GM04503 (cell line): ENCODE measurements at places on chromosomes 2 and 18.

- DNase-seq: no peak
Observed at GRCh38 chr2:64469261-64469660, 15.3 kb downstream of the LGALSL start.

DNA sequence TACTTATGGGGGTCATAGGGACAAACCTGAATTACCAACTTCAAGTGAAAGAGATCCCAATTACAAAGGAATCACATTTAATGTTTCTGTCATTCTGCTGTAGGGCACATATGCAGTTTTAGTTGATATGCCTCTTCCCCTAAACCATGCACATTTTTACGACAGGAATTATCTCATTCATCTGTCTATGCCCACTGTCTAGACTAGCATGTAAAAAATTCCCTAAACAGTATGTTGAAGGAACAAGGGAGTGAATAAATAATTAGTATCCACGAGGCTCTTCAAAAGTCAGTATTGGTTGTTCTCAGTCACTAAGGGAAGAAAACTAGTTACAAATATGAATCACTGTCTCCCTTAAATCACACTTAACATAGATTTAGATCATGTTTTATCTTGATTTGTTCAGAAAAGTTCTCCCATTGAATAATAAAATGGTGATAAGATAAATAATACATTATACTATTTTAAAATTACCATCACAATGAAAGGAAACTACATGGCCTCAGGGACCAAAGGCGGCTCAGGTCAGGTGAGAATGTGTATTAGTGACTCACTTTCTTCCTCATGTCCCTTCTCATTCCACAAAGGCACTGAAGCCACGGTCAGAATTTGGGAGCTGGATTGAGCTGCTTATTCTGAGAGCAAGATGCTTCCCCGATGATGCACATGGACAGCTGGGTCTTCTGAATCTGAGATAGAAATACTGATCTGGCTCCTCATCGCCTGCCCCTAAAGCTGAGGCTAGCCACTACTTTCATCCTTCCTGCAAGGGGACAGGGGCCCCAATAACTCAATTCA, 29.1 kb downstream of the DYM start:
- DNase-seq: no peak

DNA sequence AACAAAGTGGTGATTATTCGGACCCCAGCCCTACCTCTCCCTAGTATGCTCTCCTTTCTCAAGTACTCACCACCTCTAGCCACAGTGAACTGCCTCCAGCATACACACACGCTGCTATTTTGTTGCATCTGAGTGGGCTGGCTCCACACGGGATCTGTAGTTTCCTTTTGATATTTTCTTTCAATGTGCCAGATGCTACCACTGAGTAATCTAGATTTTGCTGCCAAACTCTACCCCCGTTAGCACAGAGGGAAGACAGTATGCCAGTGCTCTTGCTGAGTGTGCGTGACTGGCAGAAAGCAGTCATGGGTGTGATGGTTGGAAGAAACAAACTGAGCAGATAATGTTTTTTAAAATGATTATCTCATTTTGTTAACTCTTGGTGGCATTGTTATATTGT, 11.6 kb downstream of the CFLAR start:
- peak; percentile 75 for DNase-seq

GRCh38 chr2:127563458-127564428, 28.3 kb downstream of the MYO7B start:
- no peak for DNase-seq

DNA sequence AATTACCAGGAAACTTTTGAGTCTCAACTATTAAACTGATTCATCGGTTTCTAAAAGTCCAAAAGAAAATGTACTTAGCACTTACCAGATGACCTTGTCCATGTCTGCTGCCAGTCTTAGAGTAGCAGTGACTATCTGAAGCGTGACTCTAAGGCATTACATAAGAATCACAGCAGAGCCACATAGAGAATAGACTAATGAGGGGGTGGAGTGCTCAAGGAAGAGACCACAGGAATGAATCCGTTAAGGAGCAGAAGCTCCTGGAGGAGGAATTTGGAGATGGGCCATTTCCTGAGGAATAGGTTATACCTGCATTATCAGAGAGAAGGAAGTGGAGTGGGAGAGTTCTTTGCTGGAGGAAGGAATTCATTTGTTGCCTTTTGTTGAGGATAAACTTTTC, 116.0 kb downstream of the MAP3K20 start:
- no peak for DNase-seq

DNA sequence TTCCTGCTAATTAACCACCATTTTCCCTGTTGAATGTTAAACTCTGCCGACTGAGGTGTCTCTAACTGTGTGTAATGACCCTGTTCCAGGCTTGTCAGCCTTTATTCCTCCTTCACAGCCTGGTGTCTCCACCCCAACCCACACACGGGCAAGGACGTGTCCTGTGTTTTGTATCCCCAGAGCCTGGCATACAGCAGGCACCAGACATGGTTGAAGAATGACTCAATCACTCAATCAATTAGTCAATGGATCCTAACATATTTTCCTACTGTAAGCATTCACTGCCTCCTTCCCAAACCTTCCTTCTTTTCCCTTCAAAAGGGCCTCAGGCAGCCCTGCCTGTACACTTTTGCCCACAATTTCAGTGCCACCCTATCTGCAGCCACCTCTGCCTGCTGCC, 2.7 kb upstream of the TNS1 start:
- no peak for DNase-seq

- no peak for DNase-seq
Observed at GRCh38 chr2:234864506-234864905, 87.3 kb upstream of the SH3BP4 start.

GRCh38 chr18:10131460-10132395, 217.9 kb downstream of the VAPA start:
- no peak for DNase-seq

GRCh38 chr2:167431949-167432348, 543.7 kb downstream of the XIRP2 start:
- no peak for DNase-seq

- no peak for DNase-seq
Observed at GRCh38 chr2:64442801-64443429, 11.0 kb upstream of the LGALSL start.

DNA sequence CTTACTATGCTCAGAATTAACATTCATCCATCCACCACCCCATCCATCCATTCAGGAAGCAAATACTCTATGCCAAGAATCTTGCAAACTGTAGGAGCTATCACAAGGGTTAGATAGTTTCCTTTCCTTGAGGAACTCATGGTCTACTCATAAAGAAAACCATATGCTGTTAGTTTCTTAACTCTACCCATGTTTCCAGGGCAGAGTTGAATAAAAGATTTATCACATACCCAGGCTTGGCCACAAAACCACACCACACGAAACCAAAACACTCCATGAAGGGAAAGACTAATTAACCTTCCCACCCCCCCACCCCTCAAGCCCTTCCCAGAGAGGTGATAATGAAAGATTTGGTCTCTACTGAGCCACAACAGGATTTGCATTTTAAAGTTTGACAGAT, 23.7 kb upstream of the MSGN1 start:
- DNase-seq: no peak

GRCh38 chr2:217713395-217714286, 289.2 kb downstream of the TNS1 start:
- DNase-seq: no peak

GRCh38 chr2:171789956-171790355, 102.7 kb downstream of the DYNC1I2 start:
- DNase-seq: no peak

GRCh38 chr2:146252119-146252518, 1592.7 kb upstream of the ACVR2A start:
- DNase-seq: no peak

GRCh38 chr2:70932631-70933230, 3.0 kb upstream of the ATP6V1B1 start:
- no peak for DNase-seq

DNA sequence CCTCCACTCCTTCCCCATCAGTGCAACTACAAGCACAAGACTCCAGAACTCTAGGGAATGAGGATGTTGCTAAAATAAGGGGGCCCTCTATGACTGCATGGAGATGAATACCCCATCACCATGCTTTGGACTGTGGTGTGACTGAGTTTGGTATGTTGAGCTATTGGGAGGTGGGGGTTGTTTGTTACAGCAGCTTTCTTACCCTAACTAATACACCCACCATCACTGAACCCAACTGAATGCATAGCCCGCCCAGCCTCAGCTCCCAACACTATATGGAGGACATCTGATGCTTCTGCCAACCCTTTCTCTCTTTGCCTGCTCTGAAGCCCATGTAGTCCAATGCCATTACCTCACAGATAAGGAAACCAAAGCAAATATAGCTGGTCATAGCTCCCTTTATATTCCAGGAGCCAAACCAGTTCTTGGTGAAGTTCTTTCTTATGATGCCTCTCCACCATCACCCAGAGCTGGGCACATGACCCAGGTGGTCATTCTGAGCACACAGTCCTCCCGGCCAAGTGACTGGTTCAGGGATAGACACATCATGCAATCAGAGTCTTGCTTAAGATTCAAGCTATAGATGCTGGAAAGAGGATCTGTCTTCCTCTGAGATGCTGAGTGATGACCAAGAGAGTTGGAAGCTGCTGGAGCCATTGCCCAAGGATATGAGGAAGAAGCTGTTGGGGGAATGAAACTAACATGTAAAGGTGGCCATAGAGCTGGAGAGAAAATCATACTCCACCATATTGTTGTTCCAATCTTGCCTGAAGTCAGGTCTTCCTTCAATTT, 155.6 kb upstream of the HAAO start:
- DNase-seq: no peak

DNA sequence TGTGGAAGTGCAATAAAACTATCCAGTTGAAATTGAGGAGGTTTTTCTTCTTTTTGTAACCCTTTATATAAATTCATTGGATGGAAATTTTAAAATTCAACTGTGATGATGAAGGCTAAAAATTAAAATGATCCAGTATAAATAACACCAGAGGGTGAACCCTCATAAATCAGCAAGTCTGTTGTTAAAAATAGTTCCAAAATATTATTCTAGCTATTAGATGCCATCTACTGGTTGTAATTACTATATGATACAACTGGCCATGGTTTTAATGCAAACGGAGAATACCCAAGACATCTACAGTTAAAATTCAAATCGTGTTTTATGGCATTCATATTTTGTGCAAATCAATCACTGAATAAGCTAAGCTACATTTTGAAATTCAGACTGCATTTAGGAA, 53.8 kb downstream of the TMEM200C start:
- DNase-seq: no peak

DNA sequence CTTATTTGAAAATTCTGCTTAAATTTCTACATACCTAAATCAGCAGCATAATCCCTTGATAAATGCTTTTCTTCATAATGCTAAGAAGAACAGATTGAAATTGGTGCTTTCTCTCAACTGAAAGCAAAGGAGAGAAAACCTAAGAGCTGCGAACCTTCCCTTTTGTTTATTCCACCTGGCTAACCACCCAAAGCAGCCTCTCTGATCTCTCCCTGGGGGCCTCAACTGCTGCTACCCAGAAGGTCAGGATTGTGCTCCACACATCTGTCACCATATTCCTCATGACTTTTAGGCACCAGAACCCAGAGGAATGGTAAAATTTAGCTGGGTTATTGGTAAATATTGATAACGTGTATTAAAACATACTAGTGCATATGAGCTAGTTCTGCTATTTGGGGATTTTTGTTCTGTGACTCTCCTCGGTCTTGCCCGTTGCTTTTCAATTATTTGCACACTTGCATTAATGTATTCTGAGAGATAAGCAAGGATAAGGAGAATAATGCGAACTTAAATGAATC, 334.1 kb downstream of the RIT2 start:
- no peak for DNase-seq

- no peak for DNase-seq
Observed at GRCh38 chr2:197852108-197852507, 47.7 kb downstream of the PLCL1 start.

DNA sequence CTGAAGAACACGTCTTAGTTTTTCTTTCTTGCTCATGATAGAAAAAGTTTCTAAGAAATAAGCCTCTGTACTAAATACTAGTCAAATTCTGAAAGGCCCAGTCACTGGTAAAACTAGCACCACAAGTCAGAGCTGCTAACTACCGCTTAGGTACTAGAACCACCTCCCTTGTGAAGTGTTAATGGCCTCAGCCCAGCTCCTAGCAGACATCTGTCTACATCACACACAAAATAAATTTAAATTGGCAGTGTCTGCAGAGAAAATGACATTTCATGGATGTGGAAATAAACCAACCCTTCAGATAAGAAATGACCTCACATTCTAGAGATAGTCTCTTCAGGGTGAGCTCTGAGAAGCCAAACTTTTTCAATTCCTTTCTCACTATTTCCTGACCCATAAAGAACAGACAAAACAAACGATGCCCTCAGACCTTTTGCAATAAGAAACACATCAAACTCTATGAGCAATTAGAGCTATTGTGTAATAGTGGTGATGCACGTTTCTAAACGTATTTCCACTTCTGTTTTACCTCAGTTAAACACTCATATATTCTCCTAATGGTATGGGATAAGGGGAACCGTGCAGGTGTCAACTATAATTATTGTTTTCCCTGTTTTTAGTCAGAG, 70.3 kb upstream of the DSG1 start:
- DNase-seq: no peak

DNA sequence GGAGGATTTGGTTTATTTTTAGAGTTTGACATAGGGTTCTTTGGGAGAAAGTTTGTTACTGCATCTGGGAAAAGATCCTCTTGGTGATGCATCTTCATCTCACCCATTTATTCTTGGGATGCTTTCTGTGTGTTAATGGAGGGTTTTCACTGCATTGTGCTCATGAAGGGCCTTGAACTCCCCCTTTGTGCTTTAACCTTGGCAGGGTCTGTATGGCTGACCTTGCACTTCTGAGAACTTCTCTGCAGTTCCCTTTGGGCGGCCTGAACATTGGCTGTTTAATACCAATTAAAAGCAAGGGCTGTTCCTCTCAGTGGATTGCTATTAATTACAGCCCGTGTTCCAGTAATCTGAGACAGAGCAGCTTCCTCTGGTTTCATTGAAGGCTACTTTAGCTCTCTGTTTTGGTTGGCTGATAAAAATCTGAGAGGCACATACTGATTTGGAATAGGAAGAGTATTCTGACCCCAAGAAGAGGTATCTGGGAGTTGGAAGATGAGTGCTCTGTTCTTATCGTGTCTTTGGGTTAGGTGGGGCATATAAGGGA, 37.5 kb downstream of the FMNL2 start:
- DNase-seq: no peak

- DNase-seq: no peak
Observed at GRCh38 chr2:127527001-127527804, 914 bp upstream of the IWS1 start.

- no peak for DNase-seq
Observed at GRCh38 chr2:101057051-101057933, 55.2 kb downstream of the RPL31 start.

- no peak for DNase-seq
Observed at GRCh38 chr18:39494211-39494896, 1928.8 kb upstream of the CELF4 start.

GRCh38 chr2:43960921-43961320, 34.9 kb downstream of the LRPPRC start:
- no peak for DNase-seq

DNA sequence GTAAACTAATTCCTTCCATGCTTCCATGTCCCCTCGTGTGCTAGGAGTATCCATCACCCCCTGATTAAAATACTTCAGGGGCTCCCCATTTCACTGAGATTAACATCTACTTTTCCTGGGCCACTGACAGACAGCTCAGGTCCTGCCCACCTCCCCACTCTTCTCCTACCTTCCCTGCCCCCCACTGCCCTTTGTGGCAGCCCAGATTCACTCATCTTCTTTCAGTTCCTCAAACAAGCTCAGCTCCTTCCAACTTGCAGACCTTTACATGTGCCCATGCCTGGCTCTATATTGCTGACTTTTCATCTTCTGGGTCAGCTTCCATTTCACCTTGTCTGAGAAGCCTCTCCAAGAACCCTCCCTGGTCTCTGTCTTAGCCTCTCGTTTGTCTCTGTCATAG, 12.0 kb downstream of the RUFY4 start:
- DNase-seq: no peak

- DNase-seq: no peak
Observed at GRCh38 chr2:186308347-186308746, 177.7 kb upstream of the ZC3H15 start.
